Activated T-cell treated with anti-CD3 and anti-CD28 coated beads, Interleukin-2, amount 50 U/mL, for 72 hours (primary cell): ENCODE measurements at places on chromosomes 7 and 10. TPM values are rescaled to one million over a fixed set of nuclear protein-coding genes. Genes with fewer than 3 reads are reported as not detected.
A peak's percentile ranks its signal among the peaks of the same experiment; 100 is the strongest.

SOSTDC1 gene
- total RNA-seq: not detected

TBATA gene
- not detected for total RNA-seq

DNA sequence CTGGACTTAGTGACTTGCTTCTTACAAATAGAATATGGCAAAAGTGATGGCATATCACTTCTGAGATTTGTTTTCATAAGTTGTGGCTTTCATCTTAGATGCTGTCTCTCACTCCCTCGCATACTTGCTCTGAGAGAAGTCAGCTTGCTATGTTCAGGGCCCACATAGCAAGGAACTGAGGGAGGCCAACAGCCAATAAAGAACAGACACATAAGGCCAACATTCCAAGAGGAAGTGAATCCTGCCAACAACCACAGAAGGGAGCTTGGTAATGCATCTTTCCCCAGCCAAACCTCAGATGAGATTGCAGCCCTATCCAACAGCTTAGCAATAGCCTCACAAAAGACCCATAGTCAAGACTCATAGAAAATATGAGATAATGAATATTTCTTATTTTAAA lies 39.2 kb upstream of the DMTF1 start:
- peaks cover 1% of the 10 kb centered on the region for H3K27me3 ChIP-seq
- no peak overlapping the region for H3K27ac ChIP-seq
- no peaks in the 10 kb centered on the region for H3K4me1 ChIP-seq
- DNase-seq: no peak
- no peak overlapping the region for H3K4me3 ChIP-seq

DNA sequence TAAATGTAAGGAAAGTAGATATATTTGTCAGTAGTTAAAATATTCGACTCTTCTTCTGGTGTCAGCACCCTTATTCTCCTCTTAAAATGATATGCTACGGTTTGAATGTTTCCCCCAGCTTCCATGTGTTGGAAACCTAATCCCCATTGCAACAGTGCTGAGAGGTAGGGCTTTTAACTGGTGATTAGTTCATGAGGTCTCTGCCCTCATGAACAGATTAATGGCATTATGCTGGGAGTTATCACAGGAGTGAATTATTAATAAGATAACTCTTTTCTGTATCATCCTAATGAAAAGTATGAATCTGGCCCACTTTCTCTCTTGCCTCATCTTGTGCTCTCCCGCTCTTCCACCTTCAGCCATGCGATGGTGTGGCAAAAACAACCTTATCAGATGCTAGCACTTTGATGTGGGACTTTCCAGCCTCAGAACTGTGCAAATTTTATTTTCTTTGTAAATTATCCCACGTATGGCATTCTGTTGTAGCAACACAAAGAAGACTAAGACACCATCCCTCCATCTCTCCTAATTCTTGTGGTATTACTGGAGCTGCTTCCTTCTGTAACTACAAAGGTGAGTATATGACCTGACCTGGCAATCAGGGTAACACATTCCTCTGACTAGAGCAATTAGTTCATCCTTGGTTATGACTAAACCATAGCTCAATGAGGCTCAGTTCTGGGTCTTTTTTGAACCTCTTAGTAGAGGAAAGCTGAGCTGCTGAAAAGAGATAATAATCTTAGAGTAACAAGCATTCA lies 171.1 kb upstream of the TMEM196 start:
- H3K27me3 ChIP-seq: no peaks in the 10 kb centered on the region
- DNase-seq: no peak
- no peaks in the 10 kb centered on the region for H3K36me3 ChIP-seq
- H3K4me1 ChIP-seq: no peaks in the 10 kb centered on the region
- H3K27ac ChIP-seq: no peak overlapping the region

MTG1 gene
- total RNA-seq: 67.2 TPM

PRSS37 gene
- not detected for total RNA-seq

DNA sequence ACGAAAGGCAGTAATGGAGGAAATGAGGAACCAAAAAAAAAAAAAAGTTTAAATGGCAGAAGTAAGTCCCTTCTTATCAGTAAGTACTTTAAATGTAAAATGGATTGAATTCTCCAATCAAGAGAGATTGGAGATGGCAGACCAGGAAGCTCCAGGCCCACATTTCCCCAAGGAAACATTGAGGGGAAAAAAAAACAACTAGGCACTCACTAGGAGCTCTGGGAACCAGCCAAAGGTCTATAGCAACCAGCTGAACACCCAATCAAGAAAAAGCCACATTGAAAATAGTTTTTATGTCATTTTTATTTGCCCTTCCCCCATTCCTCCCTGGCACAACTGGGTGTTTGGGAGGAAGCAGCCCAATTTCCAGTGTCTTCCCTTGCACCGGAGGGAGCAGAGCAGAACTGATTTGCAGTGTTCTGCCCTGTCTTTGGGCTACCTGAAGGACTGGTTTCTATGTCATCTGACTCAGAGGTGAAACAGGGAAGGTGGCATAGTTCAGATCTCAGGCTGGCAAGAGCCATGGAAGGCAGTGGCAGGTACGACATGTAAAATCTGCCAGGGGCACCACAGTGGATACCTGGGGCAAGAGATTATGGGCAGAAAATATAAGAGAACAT lies 121.9 kb downstream of the SMURF1 start:
- H3K27ac ChIP-seq: peak overlapping the region; percentile 8
- H3K4me3 ChIP-seq: no peak overlapping the region
- no peaks in the 10 kb centered on the region for H3K27me3 ChIP-seq
- no peak for DNase-seq

MMRN2 gene
- not detected for total RNA-seq

COL28A1 gene
- 0.29 TPM for total RNA-seq

OR2A7 gene
- total RNA-seq: 2.0 TPM

GRCh38 chr7:107799647-107800264 lies 3.3 kb downstream of the SLC26A3 start:
- no peak overlapping the region for H3K4me3 ChIP-seq
- DNase-seq: no peak
- H3K27ac ChIP-seq: no peak overlapping the region
- H3K36me3 ChIP-seq: no peaks in the 10 kb centered on the region
- no peaks in the 10 kb centered on the region for H3K4me1 ChIP-seq
- peaks cover 27% of the 10 kb centered on the region for H3K27me3 ChIP-seq

DNA sequence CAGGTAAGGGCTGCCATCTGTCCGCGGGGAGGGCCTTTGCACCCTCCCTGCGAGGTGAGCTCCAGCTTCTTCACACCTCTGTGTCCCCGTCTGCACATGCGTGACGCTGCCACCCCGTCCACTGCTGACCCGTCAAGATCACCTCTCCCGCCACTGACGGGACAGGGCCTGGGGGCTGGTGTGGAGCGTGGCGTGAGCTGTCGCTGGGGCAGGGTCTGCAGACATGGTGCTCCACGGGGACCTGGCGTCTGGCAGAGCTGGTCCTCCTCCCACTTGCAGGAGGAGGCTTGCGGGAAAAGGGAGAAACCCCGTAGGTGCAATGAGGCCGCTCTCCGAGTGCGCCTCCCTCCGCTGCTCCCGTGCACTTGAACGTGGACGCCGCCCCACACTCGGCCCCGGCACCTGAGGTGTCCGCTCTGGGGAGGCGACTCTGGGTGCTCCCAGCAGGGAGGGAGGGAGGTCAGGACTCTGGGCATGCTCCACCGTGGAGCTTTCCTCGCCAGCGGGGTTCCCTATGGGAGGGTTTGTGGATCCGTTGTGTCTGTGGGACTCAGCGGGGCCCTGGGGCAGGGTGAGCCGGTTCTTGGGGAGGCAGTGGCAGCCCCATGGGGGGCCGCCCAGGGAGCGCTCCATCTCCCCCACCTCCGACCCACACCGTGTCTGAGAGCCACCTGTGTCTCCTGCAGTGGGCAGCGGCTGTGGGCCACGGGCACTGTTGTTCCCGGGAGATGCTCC lies 17.6 kb upstream of the DPYSL4 start:
- no peak overlapping the region for H3K27ac ChIP-seq
- DNase-seq: no peak
- H3K4me3 ChIP-seq: no peak overlapping the region
- H3K27me3 ChIP-seq: no peaks in the 10 kb centered on the region
